ENCODE measurements at places on chromosomes 7 and 10.

DNA sequence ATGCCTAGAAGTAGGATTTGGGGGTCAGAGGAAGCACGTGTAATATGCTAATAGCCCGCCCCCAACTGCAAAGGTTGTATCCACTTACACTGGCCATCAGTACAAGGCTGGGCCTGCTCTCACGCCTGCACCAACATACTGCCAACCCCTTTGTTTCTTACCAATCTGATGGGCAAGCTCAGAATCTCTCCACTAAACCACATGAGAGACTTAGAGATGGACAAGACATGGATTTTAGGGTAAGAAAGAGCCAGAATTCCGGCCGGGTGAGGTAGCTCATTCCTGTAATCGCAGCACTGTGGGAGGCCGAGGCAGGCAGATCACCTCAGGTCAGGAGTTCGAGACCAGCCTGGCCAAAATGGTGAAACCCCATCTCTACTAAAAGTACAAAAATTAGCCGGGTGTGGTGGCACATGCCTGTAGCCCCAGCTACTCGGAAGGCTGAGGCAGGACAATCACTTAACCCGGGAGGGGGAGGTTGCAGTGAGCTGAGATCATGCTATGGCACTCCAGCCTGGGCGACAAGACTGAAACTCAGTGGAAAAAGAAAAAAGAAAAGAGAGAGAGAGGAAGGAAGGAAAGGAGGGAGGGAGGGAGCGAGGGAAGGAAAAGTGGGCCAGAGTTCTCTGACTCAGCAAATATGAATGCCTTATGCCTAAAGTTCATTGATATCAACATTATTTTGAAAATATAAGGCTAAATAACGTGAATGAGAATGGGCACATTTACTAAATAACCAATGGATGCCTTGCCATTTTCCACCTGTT, 162.2 kb downstream of the SLIT1 start:
- DNase-seq: no peak

DNA sequence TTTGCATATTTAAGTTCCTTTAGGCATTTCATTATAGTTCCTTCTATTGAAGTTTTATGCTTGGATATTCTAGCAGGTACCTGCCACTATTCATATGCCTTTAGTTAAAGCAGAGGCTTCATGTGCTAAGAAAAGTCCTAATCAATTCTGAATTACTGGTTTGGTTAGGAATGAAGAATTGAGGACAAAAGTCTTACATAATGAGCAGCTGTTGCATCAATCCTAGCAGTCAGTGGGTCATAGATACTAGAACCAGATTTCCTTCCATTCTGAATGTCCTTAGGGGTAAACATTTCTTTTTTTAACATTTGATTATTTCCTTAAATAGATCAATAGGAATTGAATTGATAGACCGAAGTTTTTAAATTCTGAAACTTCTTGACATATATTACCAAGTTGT, 59.2 kb downstream of the CDK13 start:
- no peak for DNase-seq

DNA sequence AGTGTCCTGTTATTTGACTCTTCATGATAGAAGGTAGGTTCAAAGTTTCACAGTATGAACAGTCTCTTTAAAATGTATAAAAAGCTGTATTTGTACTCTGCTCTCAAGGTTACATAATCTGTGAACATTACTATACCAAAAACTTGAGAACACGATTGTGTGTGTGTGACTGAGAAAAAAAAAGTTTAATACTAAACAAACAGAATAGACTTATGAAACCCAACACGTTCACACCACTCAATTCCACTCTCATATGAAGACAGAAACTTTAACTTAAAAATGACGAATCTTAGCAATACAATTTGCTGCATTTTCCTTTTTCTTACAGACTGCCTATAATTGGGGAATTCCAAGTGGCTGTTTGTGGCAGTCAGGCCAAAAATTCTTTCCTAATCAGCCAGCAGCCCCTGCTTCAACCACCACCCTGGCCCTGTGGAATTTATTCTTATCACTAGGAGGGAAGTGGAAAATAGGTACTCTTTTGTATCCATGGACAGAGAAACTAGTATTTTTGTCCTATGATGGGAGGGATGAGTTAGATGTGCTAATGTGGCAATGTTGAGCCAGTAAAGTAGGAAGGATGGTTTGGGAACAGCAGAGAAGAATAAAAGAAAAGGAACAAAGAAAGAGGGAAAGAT, 42.8 kb downstream of the MINDY3 start:
- DNase-seq: peak; percentile 7

DNA sequence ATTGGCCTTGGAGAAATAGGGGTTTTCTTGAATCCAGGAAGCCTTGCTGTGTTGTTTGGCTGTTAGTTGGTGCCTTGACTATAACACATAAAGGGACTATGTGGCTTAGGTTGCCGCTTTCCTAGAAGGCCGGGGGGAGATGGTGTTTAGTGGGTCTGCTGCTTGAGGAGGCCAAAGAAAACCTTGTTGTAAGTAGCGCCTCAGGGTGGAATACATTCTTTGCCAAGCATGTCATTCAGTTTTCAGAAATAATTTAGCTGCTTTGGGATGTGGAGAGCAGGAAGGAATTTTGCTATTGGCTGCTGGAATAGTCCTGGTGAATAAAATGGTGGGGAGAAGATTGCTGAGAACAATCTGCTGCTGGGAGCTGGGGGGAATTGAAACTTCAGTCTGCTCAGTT, 132.9 kb upstream of the WNT16 start:
- no peak for DNase-seq

GRCh38 chr7:13641714-13642113, 347.8 kb downstream of the ETV1 start:
- DNase-seq: no peak

- DNase-seq: no peak
Measured at GRCh38 chr10:26243351-26243720, 26.8 kb downstream of the GAD2 start.

Data from dermis microvascular lymphatic vessel endothelial cell (primary cell).